Upper lobe of right lung (tissue), 1 donor: ENCODE measurements at places on chromosomes 1 and 21. TPM values are rescaled to one million over a fixed set of nuclear protein-coding genes. Genes with fewer than 3 reads are reported as not detected.

DNA sequence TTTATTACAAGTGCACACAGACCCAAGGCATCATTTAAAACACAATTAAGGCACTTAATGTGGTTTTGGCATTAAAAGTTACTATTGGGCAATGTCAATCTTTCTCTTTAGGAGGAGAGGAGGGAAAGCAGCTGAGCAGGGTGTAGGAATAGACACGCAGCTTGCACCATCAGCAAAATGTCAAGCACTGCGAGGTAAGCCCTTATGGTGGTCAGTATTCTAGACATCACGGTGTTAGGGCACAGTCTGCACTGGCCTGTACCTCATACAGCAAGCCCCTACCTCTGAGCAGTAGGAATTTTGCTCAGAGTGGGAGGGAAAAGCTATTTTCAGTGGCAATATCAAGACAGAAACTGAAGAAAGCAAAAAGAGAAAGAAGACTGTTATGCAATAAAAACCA is 62.0 kb upstream of the ESRRG start:
- H3K4me1 ChIP-seq, result no peaks in the 10 kb centered on the region
- H3K27ac ChIP-seq, result no peak overlapping the region
- DNase-seq, result no peak
- H3K36me3 ChIP-seq, result no peaks in the 10 kb centered on the region

DNA sequence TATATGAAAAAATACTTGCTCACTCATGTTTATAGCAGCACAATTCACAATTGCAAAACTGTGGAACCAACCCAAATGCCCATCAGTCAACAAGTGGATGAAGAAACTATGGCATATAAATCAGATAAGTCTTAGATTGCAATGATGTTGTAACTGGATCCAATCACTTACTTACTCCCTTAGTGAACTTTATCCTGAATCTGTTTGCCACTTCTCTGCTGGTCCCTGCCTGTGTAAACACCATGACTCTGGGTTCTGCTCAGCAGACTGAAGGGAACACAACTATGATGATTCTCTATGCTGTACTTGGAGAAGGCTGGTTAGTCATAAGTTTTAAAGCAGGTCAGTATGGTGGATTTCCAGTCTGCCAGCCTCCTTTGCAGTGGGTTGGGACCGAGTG is 391.2 kb downstream of the RWDD3 start:
- no peaks in the 10 kb centered on the region for H3K27me3 ChIP-seq
- H3K4me3 ChIP-seq, result no peak overlapping the region
- H3K27ac ChIP-seq, result no peak overlapping the region
- DNase-seq, result no peak
- no peaks in the 10 kb centered on the region for H3K4me1 ChIP-seq
- no peaks in the 10 kb centered on the region for H3K36me3 ChIP-seq

DNA sequence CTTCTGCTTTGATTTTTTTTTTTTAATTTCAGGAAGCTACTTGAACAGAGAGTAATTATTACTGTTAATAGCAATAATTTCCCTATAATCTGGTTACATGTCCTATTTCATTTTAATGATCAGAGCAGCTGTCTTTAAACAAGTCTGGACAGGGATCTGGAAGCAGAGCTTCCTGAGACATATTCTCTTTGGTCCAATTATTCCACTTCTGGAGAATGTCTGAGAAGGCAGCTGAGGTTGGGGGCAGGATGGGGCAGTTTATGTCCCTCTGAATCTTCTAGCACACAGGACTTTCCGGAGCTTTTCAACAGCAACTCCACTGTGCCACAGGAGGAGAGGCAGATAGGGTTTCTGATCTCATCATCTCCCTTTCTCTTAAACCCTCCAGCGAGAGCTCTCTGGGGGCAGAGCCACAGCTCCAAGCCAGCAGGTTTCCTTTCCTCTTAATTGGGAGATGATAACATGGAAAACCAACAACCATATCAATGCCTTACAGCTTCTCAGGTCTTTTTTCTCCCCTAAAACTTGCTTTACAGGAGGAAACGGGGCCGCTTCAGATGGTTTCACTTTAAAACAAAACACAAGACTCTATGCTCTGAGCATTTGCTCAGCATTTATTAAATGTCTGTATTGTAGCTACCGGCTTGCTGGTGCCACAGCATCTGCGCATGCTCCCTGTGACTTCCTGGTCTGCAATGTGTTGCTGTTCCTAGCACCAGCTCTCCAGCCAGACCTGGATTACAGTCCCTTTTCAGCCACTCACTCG is 425.7 kb upstream of the USP24 start:
- peaks cover 2% of the 10 kb centered on the region for H3K4me1 ChIP-seq
- no peaks in the 10 kb centered on the region for H3K36me3 ChIP-seq
- H3K27ac ChIP-seq, result no peak overlapping the region
- no peaks in the 10 kb centered on the region for H3K27me3 ChIP-seq

DNA sequence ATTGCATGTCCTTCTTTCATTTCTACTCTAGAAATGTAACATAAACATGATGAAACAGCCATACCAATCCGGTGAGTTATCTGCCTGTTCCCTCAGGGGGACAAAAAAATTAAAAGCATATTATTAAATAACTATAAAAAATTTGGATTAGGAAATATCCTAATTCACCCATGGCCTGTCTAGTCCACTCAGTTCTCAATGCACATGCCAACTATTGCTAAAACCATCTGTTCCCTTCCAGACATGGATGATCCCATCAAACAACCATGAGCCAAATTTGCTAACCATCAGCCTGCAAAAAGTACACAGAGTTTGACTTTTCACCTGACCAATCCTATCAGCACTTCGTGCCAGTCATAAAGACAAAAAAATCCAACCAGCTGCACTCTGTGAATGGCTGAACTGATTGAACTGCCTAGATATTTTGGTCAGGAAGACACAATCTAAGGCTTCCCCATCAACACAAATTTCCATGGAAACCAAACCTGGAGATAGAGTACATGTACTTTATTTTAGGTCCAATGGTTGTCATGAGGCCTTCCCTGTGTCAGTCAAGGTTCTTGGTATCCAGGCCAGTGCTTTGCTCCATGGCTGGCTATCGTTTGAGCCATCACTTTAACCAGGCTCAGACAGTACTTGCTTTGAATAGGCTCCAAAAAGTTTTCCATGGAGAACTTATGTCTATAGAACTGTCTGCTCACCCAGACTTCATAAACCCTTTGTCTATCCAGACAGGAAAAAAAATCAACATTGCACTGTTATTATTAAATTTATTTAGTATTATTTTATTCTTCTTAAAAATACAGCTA is 570.8 kb downstream of the LTN1 start:
- no peak for DNase-seq
- peak overlapping the region; percentile 28 for H3K27ac ChIP-seq
- no peaks in the 10 kb centered on the region for H3K36me3 ChIP-seq
- no peaks in the 10 kb centered on the region for H3K4me1 ChIP-seq
- H3K4me3 ChIP-seq, result no peak overlapping the region

GRCh38 chr1:214332946-214333798 is 52.2 kb downstream of the SMYD2 start:
- H3K36me3 ChIP-seq, result peaks cover 10% of the 10 kb centered on the region
- no peak overlapping the region for H3K4me3 ChIP-seq
- H3K27ac ChIP-seq, result no peak overlapping the region
- DNase-seq, result no peak

DNA sequence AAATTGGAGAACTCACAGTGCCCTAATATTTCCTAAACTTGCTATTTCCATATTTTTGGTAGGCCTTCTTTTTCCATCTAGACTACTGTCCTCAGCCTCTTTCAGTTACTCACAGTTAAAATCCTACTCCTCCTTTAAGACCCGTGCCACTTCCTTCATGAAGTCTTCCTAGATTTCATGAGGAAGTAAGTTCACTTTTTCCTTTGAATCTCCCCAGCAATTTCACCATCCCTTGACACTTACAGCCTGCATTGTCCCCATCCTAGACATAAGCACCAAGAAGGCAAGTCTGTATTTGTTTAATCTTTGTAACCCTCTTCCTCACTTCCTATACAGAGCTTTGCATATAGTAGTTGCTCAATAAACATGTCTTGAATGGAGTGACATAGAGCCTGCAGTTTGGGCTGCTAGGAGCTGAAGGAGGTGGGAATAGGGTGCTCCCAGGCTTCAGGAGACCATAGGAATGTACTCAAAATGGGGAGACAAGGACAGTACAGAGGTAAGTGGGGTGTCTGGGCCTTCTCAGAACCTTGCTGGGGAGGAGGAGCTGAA is 5.3 kb upstream of the GPR61 start:
- DNase-seq, result no peak
- H3K36me3 ChIP-seq, result no peaks in the 10 kb centered on the region
- H3K4me1 ChIP-seq, result peaks cover 10% of the 10 kb centered on the region
- H3K27ac ChIP-seq, result no peak overlapping the region

NUP210L gene
- total RNA-seq, result 2.1 TPM

NBPF3 gene
- 6.7 TPM for total RNA-seq

GRCh38 chr1:159961636-159962035 is 7.6 kb upstream of the SLAMF9 start:
- H3K4me1 ChIP-seq, result no peaks in the 10 kb centered on the region
- no peak overlapping the region for H3K27ac ChIP-seq
- H3K36me3 ChIP-seq, result no peaks in the 10 kb centered on the region
- no peaks in the 10 kb centered on the region for H3K27me3 ChIP-seq
- DNase-seq, result no peak

ASCL5 gene
- 0.29 TPM for total RNA-seq

S100A3 gene
- 1.3 TPM for total RNA-seq

PCSK9 gene
- total RNA-seq, result 23.5 TPM

RASSF5 gene
- 37.6 TPM for total RNA-seq

- H3K4me1 ChIP-seq, result peaks cover 23% of the 10 kb centered on the region
- no peak overlapping the region for H3K27ac ChIP-seq
- no peak overlapping the region for H3K4me3 ChIP-seq
- no peaks in the 10 kb centered on the region for H3K36me3 ChIP-seq
- no peak for DNase-seq
Measured at GRCh38 chr1:61160526-61160925, 78.2 kb downstream of the NFIA start.

GRCh38 chr1:4549930-4550329 is 104.5 kb upstream of the AJAP1 start:
- H3K36me3 ChIP-seq, result no peaks in the 10 kb centered on the region
- no peak overlapping the region for H3K27ac ChIP-seq
- H3K4me3 ChIP-seq, result no peak overlapping the region
- DNase-seq, result no peak

BPNT1 gene
- 23.2 TPM for total RNA-seq

CFAP141 gene
- total RNA-seq, result not detected

DNA sequence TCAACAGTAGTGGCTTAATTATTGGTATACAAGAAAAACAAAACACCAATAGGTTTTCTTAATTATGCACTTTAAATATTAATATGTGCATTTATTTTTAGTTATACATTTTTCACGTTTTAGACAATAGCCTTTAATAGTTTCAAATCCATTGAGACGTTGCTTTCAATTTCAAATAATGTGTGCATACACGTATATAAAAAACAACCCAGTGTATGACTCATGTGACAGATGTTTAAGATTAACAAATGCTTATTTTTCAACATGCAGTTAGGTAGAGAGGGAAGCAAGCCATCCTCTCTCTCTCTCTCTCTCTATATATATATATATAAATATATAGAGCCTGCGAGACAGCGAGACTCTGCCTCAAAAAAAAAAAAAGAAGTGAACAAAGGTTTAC is 24.3 kb downstream of the EYA3 start:
- peaks cover 4% of the 10 kb centered on the region for H3K36me3 ChIP-seq
- H3K4me3 ChIP-seq, result no peak overlapping the region
- no peaks in the 10 kb centered on the region for H3K27me3 ChIP-seq
- no peak for DNase-seq
- H3K27ac ChIP-seq, result no peak overlapping the region
- peaks cover 8% of the 10 kb centered on the region for H3K4me1 ChIP-seq

DNA sequence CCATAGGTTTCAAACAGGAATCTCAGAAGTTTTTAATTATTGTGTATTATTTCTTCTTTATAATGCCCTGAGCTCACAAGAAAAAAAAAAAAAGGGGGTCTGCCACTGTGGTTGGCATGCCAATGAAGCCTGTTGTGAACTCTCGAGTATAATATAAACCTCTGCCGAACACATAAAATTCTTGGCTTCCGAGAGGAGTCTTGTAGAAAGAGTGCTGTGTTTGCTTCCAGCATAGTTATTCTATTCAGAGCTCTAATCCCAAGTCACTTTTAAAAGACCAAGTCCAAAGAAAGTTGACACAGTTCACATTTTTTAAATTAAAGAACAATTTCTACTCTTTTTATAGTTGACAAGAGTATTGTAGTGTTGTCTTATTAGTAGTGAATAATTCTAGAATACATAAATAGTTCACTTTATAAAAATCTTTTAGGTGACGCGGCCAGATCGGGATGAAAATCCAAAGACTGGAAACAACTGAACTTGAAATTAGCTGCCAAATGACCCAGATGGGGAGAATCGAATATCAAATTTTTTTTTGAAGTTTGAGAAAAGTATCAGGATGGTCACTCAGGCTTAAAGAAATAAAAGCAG is 293.2 kb downstream of the DUSP10 start:
- DNase-seq, result no peak
- no peak overlapping the region for H3K27ac ChIP-seq
- H3K4me1 ChIP-seq, result no peaks in the 10 kb centered on the region
- H3K4me3 ChIP-seq, result no peak overlapping the region

DNA sequence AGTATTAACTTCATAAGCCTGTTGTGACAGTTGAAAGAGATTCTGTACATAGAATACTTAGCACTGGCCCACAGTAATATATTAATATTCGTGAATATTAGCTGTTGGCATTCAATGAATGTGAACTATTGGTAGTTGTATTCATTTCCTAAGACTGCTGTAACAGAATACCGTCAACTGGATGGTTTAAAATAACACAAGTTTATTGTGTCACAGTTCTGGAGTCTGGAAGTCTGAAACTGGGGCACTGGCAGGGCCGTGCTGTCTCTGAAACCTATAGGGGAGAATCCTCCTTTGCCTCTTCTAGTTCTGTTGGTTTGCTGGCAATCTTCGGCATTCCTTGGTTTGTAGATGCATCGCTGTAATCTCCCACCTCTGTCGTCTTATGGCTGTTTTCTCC is 47.5 kb downstream of the OLFML3 start:
- H3K36me3 ChIP-seq, result no peaks in the 10 kb centered on the region
- H3K4me3 ChIP-seq, result no peak overlapping the region
- DNase-seq, result no peak
- no peaks in the 10 kb centered on the region for H3K27me3 ChIP-seq
- no peak overlapping the region for H3K27ac ChIP-seq
- H3K4me1 ChIP-seq, result no peaks in the 10 kb centered on the region

GRCh38 chr1:51313268-51313852 is 17.0 kb downstream of the TTC39A start:
- H3K4me1 ChIP-seq, result peaks cover 14% of the 10 kb centered on the region
- DNase-seq, result peak; percentile 60
- H3K27ac ChIP-seq, result peak overlapping the region; percentile 65
- H3K27me3 ChIP-seq, result no peaks in the 10 kb centered on the region

MAP10 gene
- total RNA-seq, result 2.1 TPM

BCL2L15 gene
- total RNA-seq, result 1.8 TPM

DNA sequence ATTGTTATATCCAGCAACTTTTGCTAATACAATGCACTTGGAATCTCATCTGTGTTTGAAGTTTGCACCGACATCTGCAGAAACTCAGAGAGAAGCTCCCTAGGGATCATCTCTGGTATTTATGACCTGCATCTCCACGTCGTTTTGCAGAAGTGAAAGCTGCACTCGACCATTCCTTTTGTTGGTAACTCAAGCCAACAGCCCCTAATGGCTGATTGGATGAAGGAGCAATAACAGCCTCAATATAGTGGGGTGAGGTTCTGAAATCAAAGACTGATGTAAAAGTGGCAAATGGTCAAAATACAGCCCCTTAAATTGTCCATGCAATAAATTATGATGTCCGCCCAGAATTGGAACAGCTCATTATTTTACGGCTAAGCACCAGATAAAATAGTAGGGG is 344.2 kb upstream of the KAZN start:
- H3K36me3 ChIP-seq, result no peaks in the 10 kb centered on the region
- no peak overlapping the region for H3K4me3 ChIP-seq
- no peak overlapping the region for H3K27ac ChIP-seq
- DNase-seq, result no peak
- no peaks in the 10 kb centered on the region for H3K4me1 ChIP-seq

CELA2A gene
- total RNA-seq, result not detected

PADI4 gene
- 2.3 TPM for total RNA-seq

RIPPLY3 gene
- not detected for total RNA-seq
